ENCODE measurements at places on chromosomes 13 and 19.
A peak's percentile ranks its signal among the peaks of the same experiment; 100 is the strongest.

DNA sequence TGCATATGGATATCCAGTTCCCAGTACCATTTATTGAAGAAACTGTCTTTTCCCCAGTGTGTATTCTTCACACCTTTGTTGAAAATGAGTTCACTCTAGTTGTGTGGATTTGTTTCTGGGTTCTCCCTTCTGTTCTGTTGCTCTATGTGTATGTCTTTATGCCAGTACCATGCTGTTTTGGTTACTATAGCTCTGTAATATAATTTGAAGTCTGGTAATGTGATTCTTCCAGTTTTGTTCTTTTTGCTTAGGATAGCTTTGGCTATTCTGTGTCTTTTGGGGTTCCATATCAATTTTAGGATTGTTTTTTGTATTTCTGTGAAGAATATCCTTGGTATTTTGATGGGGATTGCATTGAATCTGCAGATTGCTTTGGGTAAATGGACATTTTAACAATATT lies 35.2 kb downstream of the ZNF136 start:
- no peak for DNase-seq

DNA sequence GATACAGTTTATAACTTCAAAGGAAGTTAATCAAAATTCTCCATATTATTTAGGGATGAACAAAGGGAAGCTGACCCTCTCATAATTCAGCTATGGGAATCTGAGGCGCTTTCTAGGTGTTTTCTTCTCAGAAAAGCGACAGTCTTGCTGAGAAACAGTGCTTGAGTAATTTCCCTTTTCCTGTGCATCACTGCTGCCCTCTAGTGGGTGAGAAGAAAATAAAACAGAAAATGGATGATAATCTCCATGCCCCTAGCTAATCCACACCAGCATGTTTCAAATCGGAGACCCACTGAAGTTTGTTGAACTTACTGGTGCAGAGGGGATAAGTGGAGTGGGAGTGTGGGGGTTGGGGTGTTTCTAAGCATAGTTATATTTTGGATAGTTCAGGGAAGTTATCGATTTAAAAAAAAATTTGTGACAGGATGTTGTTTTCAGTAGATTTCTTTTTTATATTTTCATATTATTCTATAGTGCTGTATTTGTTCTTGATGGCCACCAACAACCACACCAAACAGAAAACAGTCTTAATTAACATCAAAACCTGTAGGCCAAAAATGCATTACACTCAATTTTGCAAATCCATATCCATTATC lies 21.4 kb downstream of the LCP1 start:
- DNase-seq: no peak

- DNase-seq: no peak
These were observed 147.7 kb downstream of the GGACT start for GRCh38 chr13:100440751-100441425.

- DNase-seq: peak; percentile 96
These were observed 770 bp upstream of the KMT2B start for GRCh38 chr19:35716801-35717664.

DNA sequence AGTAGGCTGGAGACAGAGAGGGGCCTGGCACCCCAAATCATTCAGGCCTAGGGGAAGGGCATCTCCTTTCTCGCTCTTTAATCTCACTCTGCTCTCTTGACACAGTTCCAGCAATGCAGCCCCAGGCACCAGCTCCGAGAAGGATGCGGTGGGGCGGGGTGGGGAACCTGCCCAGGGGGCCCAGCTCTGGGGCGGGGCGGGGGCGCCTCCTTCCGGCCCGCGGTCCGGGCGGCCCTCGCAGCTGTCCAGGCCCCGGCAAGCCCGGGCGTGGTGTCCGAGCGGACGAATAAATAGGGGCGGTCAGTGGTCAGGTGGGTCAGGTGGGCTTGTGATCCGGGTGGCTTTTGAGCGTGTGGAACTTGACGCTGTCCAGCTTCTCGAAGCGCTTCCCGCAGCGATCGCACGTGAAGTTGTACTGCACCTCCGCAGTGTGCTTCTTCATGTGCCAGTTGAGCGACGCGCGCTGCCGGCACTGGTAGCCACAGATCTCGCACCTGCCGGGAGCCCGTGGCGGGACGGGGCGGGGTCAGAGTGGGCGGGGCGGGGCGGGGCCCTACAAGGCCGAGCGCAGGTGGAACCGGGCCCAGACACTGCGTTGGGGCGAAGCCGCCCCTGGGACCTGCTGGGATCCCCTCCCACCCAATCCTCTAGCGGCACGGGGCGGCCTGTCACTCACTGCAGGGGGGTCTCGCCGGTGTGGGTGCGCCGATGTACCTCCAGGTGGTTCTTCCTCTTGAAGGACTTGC lies 2.7 kb upstream of the ELAVL3 start:
- DNase-seq: no peak

GRCh38 chr13:21557995-21558394 lies 46.0 kb downstream of the MICU2 start:
- no peak for DNase-seq

GRCh38 chr13:100917011-100917410 lies 242.4 kb upstream of the TMTC4 start:
- no peak for DNase-seq

- no peak for DNase-seq
These were observed 56.4 kb upstream of the PTPRS start for GRCh38 chr19:5396963-5397362.

GRCh38 chr19:16509141-16510061 lies 13.2 kb downstream of the C19orf44 start:
- no peak for DNase-seq

- DNase-seq: no peak
These were observed 44.3 kb downstream of the SHISA2 start for GRCh38 chr13:26007261-26008125.

DNA sequence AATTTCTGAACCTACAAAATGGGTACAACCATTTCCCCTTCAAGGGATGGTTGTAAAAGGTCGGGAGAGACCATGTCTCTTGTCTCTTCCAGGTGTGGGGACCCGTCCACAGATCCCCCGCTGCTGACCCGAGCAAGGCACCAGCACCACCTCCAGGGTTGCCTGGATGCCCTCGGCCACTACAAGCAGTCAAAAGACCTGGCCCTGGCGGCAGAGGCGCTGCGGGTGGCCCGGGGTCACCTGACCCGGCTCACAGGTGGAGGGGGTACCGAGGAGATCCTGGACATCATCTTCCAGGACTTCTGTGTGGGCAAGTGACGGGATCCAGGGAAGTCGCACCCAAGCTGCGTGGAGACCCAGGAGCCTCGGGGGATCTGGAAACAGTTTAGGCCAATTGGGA lies 4.0 kb downstream of the GTPBP3 start:
- no peak for DNase-seq

DNA sequence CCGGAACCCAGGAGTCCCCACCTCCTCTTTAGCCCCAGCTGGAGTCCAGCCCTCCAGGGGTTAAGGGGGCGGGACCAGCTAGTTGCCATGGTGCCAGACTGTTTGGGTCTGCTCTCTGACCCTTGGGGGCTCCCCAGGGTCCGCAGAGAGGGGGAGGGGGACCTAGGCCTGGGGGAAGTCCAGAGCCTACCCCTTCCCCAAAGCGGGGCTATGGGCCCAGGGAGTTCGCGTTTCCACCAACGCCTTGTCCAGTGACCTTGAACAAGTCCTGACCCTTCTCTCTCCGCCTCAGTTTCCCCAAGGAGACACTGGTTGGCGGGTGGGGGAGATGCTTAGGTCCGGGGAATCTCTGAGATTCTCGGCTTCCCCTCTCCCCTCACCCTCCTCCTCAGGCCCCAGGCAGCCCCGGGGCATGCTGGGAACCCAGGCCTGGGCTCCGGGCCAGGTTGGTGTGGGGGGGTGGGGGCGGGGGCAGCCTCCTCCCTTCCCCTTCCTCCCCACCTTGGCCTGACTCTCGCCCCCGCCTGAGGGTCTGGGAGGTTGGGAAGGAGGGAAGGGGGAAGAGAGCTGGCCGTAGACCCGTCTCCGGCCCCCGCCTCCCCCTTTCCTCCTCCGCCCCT lies 2.6 kb upstream of the SPACA6 start:
- peak; percentile 35 for DNase-seq

DNA sequence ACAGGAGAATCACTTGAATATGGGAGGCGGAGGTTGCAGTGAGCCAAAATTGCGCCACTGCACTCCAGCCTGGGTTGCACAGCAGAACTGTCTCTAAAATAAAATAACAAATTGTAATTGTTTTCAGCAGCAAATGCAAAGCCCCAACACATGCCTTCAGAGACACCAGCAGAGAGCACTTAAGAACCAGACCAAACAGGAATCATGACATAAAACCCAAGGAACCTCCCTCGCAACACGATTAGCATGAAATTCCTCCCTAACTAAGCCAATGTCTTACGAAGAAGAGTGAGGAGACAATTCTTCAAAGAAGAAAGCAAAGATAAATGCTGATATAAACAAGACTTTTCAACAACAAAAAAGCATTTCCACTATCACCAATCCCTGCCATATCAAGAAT lies 40.1 kb downstream of the PSPC1 start:
- DNase-seq: no peak

- DNase-seq: no peak
These were observed 51.9 kb downstream of the GARRE1 start for GRCh38 chr19:34306213-34306661.

GRCh38 chr19:48639483-48640375 lies 2.5 kb upstream of the DBP start:
- DNase-seq: no peak

GRCh38 chr13:27425918-27426630 lies 1.7 kb downstream of the GTF3A start:
- DNase-seq: peak; percentile 66

DNA sequence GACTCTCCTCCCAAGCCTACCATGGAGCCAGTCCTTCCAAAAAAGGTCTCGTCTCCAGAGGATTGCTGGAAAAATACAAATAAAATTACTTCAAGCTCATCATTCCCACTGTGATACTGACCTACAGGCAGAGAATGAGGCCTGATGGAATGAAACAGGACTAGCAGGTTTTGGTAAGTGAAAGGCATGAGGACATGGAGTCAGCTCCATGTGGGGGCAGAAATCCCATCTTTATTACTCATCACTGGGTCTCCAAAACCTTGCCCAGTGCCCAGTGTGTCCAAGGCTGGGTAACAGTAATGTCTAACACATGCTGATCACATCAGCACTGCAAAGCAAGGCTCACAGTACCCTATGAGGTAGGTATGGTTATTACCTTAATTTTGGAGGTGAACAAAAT lies 235.4 kb downstream of the DNAJC15 start:
- no peak for DNase-seq

- DNase-seq: no peak
These were observed 135.1 kb downstream of the SIPA1L3 start for GRCh38 chr19:38042132-38042531.

DNA sequence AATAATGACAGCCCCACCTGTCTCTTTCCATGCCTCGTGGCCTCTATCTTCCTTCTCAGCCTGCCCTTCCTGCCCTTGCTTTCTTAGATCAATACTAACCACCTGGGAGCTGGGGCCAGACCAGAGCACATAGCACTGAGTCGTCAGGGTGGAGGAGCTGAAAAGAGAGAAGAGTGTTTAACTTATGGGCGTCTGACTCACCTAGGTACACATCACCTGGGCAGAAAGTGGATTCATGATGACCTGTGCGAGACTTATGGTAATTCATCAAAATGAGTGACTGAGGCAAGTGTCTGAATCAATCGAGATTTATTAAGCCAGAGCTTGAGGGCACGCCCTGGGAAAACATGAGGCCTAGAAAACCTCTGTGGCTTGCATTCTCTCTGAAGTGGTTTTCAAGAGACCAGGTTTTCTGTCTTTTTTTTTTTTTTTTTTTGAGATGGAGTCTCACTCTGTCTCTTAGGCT lies 19.2 kb downstream of the CEACAM6 start:
- DNase-seq: peak; percentile 20

- DNase-seq: peak; percentile 71
These were observed 13.6 kb downstream of the CFD start for GRCh38 chr19:873084-873483.

- no peak for DNase-seq
These were observed 23.8 kb downstream of the PRAM1 start for GRCh38 chr19:8478598-8478997.

GRCh38 chr13:109243311-109243951 lies 543.0 kb downstream of the IRS2 start:
- DNase-seq: no peak

GRCh38 chr19:50460161-50460765 lies 16.0 kb upstream of the EMC10 start:
- DNase-seq: no peak

GRCh38 chr19:54551950-54552912 lies 21.4 kb upstream of the LILRA2 start:
- no peak for DNase-seq

- no peak for DNase-seq
These were observed 701.9 kb upstream of the MIR17HG start for GRCh38 chr13:90645582-90645981.

GRCh38 chr13:113297370-113298042 lies 467 bp downstream of the LAMP1 start:
- DNase-seq: peak; percentile 24

DNA sequence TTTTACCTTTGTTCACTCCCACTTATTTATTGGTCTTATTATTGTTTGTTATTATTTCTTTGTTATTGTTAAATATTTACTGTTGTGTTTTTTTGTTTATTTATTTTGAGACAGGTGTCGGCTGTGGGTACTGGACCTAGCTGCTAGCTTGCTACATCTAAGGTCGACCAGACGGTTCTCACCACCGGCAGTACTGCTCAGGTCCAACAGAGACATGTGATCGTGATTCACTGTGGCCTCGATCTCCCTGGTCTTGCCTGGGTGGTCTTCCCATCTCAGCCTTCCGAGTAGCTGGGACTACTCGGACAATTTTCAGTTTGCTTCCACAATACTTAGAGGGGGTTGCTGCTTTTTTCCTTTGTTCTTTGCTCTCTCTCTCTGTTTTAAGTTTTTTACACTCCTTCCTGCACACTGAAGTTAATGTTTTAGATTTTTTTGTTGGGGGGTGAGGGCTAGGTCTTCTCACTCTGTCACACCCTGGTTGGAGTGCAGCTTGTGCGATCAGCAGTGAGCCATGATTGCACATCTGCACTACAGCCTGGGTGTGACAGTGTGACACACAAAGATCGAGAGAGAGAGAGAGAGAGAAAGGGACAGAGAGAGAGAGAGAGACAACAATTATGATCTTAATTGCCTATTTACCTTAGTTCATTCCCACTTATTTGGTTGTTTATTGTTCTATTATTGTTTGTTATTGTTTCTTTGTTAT lies 1432.4 kb downstream of the UQCRFS1 start:
- DNase-seq: no peak

DNA sequence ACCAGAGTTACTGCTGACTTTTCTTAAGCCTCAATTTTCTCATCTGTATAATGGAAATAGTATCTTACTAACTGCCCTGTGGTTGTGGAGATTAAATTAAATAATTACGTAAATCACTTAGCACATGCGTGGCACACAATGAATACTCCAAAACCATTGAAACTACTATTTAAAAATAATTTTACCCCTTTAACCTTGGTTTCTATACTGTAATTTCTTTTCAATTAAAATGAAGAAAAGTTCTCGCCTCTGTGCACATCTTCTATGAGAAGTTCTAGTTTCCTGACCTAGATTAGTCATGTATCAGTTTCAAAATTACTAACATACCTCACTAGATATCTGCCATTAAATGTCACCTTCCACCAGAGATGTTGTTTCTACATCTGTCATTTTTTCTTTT lies 5.7 kb downstream of the SLITRK1 start:
- DNase-seq: no peak

GRCh38 chr19:19602136-19602712 lies 16.3 kb downstream of the PBX4 start:
- DNase-seq: no peak

All from activated T-helper 1 cell treated with Interleukin-2 at 50 U/mL for 16 hours (primary cell).